ENCODE measurements at places on chromosomes 6 and 20.

DNA sequence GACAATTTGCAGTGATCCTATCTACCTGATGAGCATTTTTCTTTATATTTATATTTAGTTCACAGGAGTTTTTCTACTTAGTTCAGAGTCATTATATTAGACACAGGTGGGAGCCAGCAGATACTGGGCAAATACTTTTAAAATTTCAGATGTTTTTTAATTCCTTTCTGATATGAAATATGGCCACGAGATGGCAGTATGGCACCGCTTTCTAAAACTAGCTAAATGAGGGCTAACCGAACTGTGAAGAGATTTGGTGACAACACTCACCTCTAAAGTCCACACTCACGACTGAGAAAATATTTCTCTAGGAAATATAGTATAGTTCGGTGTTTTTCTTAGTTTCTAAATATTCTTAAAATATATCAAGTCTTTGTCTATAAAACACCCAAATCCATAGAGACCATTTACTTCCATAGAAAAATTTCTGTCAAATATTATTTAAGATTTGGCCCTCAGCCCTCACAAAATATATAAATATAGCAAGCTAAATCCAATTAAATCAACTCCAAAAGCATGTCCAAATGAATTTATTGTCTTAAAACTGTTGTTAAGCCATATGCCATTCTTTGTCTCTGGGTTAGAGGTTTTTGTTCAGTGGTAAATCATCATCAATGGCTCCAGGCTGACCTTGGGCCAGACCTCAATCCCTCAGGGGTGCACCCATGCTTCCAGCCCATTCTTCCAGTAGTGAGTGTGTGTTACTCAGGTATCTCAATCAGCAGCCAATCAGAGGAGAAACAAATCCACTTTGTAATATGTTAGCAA lies 63.6 kb downstream of the HUS1B start:
- peak; percentile 38 for DNase-seq

DNA sequence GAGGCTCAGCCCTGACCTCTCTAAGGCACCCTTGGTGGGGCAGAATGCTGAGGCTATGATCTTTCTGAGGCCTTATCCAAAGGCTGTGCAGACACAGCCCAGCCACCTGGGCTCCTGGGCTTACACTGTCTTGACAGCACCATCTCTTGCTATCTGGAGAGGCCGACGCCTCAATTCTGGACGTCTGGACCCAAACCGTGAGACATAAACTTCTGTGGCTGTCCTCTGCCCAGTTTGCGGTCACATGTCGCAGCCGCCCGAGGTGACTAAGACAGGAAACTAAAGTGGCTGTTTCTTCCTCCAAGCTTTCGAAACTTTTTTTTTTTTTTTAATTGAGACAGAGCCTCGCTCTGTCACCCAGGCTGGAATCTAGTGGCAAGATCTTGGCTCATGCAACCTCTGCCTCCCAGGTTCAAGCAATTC lies 49.3 kb downstream of the PRR18 start:
- DNase-seq: no peak

- DNase-seq: no peak
Observed at GRCh38 chr6:157928428-157928827, 53.2 kb upstream of the SYNJ2 start.

DNA sequence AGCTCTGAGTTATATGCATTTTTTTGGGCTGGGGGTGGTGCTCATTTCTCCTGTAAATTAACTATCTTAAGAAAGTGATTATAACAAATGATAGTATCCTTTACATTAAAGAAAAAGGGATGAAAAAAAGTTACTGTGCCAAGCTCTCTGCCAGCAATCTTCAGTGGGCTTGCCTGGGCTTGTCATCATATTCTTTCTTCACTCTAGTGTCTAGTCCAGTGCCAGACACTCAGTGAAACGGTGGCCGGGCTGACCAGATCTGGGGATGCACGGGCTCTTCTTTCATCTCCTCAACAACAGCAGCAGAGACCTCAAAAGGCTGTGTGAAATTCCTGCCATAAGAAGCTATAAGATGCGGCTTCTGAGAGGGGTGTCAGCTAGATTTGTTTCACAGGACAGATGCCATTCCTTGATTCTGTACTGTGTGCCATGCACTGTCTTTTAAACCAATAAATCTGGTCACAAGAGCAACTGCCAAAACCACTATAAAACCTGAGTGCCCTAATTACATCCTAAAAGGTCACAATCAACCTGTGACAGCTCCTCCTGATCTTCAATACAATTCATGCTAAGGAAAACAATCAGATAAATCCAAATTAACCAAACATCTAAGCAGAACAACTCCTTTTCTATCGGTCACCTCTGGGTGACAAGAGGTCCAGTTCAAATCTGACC lies 12.1 kb downstream of the EXOC2 start:
- DNase-seq: no peak

DNA sequence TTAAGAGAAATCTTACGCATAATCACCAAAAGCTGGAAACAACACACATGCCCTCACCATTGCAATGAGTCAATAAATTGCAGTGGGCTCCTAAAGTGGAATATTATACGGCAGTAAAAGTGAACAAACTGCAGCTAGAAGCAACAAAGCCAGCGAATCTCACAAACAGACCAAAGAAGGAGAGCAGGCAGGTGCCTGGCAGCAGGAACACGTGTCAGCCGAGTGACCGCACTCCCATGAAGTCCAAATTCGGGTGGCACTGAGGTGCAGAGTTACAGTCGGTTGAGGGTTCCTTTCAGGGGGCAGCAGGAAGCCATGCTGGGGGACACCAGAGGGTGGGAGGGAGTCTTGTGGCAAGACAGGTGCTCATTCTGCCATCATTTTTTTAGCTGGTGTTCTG lies 313.1 kb downstream of the TAF4 start:
- DNase-seq: no peak

- no peak for DNase-seq
Observed at GRCh38 chr6:168658059-168658458, 217.1 kb downstream of the SMOC2 start.

GRCh38 chr6:1987640-1988039 lies 257.8 kb downstream of the GMDS start:
- DNase-seq: no peak

GRCh38 chr6:170147832-170148708 lies 142.8 kb downstream of the DLL1 start:
- no peak for DNase-seq
